Ecto neural progenitor cell (in vitro differentiated cells): ENCODE measurements at places on chromosomes 7 and 10.
A peak's percentile ranks its signal among the peaks of the same experiment; 100 is the strongest.

GRCh38 chr7:157501581-157501980 lies 164.8 kb downstream of the DNAJB6 start:
- no peak for DNase-seq

- DNase-seq = peak; percentile 93
Measured at GRCh38 chr10:102399217-102400021, 3.9 kb downstream of the NFKB2 start.

GRCh38 chr7:17722798-17723197 lies 217.5 kb downstream of the SNX13 start:
- DNase-seq = no peak

DNA sequence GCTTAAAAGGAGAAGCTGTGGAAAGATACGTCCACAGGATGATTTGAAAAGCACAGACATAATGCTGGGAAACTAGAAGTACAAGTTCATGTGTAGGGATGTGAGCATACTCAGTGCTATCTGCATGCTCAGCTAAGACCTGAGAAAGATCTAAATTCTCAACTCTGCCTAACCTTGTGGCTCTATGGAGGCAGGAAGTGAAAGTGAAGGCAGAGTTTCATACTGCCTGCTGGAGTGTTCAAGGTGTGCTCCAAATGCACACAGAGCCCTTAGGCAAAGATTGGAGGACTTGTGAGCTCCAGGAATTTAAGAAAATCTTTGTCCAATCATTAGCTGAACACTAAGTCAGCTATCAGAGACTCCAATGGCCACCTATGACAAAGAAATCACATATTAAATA lies 190.9 kb downstream of the RNLS start:
- no peak for DNase-seq
